ENCODE measurements at places on chromosomes 1 and 21. TPM values are rescaled to one million over a fixed set of nuclear protein-coding genes. Genes with fewer than 3 reads are reported as not detected.

GRCh38 chr1:154747740-154748404, 122.2 kb downstream of the KCNN3 start:
- DNase-seq: no peak

Gene HSD3B2
- total RNA-seq: not detected

GRCh38 chr1:43546388-43547100, 15.9 kb downstream of the PTPRF start:
- DNase-seq: no peak

Gene PTGS2
- 10.0 TPM for total RNA-seq

DNA sequence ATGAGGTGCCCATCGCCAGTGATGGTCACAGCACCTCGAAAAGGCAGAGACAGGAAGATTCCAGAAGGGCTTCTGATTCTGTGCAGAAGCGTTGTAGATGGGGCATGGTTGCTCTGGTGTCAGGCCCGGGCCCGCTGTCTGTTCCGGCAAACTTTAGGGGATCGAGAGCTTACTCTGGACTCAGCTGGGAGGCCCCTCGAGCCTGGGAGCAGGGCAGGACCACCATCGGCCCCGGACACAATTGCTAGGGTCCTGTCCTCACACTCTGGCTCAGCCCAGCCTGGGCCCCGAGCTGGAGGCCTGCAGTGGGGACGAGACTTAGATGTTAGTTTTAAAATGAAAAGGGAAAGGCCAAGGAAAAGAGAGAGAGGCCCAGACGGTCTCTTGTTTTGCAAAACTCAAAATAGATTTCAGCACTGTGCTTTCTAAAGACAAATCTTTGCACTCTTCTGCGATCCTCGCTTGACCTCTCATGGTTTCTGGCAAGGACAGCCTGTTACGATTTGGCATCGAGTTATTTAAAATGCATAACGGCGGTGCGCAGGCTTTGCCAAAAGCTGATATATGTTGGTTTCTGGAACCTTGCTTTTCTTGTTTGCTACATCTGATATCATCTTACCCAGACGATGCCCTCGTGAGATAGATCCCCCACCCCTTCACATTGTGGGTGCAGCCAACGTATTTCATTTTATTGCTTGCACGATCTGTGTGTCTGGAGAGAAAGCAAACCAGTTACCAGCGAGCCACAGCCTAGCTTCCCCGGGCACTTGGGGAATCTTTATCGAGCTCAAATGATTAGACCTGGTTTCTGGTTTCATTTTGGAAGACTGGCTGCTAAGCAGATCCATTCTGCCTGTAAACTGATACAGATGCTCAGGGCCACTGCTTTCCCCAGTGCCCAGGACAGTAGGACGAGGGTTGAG, 58.0 kb downstream of the PRDM16 start:
- DNase-seq: no peak

DNA sequence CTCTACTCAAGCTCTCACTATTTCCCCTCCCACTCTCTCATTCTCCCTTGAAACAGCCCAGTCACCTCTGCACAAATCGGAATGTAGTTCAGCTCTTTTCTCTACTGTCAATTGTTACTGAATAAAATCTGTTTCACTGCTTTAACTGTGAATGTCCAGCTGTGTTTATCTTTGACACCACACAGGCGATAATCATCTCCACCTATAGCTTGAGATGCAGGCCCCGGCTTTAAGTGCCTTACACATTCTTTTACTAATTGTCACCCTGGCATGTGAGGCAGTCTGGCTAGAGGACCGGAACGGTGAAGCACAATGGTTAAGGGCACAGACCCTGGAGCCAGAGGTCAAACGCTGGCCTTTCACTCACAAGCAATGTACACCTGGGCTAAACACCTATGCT, 122.8 kb upstream of the C8B start:
- no peak for DNase-seq

- DNase-seq: no peak
Measured at GRCh38 chr1:77927414-77927813, 39.0 kb downstream of the NEXN start.

- DNase-seq: no peak
Measured at GRCh38 chr1:54604051-54604450, 19.3 kb downstream of the FAM151A start.

Gene CRNN
- not detected for total RNA-seq

Gene LRRC39
- 0.20 TPM for total RNA-seq
